CD4-positive, alpha-beta T cell treated with Interleukin-1 beta for 1 hour (primary cell): ENCODE measurements at places on chromosomes 1 and 21.
A peak's percentile ranks its signal among the peaks of the same experiment; 100 is the strongest.

GRCh38 chr1:28266920-28267322 is 7.6 kb downstream of the SESN2 start:
- DNase-seq: no peak

DNA sequence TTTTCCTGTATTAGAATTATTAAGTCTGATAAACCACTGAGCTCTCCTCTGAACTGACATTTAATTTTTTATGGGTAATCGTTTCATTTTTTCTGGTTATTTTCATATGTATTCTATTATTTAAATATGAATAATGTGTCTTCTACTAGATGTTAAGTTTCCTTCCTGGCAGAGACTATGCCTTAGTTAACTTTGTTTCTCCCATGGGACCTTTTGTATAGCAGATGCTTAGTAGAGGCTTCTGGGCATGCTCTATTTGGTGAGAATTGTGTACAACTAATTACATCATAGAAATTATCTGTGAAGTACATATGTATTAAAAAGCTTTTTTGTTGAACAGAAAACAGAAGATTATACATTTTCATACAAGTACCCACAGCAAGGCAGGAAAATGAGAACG is 23.4 kb downstream of the CTBS start:
- DNase-seq: no peak

- DNase-seq: no peak
Observed at GRCh38 chr1:15275921-15276683, 29.1 kb downstream of the FHAD1 start.

DNA sequence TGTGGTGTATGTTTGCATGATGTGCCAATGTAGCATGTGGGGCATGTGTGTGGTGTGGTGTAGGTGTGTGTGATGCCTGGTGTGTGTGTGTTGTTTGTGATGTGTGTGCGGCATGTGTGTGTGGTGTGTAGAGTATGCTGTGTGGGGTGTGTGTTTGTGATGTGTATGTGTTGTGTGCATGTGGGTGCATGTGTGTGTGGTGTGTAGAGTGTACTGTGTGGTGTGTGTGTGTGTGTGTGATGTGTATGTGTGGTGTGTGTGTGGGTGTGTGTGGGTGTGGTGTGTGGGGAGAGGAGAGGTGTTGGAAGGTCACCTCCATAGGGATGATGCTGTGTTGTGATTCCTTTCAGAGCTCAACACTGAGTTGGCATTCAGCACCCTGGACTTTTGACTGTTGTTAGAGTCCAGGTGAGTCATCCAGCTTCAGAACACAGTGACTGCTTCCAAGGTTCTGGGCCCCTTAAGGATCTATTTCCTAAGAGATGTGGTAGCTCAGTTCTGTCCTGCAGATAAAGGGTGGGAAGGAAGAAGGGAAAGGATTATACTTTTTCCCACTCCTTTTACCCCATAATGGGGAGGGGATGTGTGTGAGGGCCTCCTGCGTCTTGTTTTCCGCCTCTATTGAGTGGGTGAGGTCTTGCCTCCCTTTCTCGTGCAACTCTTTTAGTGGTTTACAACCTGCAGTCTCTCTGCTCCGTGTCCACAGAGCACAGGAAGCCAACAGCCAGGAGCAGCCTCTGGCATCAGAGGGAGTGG is 47.6 kb downstream of the RHOU start:
- no peak for DNase-seq

GRCh38 chr1:192589813-192590212 is 14.2 kb downstream of the RGS1 start:
- no peak for DNase-seq

DNA sequence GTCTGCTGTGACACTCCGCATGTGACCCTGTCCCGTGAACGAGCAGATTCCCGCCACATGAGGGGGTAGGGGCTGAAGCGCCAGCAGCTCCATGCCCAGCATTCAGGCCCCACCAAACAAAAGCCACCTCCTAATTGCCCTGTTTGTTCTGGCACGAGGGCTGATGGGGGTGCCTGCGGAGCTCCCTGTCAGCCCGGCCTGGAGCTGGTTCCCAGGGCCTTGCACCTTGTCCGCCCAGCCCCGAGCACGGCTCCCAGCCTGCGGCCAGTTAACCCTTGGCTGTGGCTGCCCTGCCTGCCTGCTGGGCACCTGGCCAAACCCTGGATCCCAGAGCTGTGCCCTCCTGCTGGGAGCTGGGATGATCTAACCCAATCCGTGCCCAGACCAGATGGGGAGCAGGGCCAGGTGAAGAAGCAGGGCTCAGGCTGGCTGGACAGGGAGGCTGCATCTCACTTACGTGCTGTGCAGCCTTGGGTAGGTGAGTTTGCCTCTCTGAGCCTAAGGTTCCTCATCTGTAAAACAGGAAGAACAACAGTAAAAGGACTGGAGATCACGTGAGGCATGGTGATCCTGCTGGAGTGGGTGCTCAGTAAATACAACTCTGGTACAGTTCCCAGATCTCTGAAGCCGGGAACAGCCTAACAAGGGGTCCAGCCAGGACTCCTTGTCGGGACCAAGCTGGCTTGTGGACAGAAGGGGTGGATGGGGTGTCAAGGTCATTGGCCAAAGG is 110.9 kb upstream of the IFFO2 start:
- DNase-seq: no peak

DNA sequence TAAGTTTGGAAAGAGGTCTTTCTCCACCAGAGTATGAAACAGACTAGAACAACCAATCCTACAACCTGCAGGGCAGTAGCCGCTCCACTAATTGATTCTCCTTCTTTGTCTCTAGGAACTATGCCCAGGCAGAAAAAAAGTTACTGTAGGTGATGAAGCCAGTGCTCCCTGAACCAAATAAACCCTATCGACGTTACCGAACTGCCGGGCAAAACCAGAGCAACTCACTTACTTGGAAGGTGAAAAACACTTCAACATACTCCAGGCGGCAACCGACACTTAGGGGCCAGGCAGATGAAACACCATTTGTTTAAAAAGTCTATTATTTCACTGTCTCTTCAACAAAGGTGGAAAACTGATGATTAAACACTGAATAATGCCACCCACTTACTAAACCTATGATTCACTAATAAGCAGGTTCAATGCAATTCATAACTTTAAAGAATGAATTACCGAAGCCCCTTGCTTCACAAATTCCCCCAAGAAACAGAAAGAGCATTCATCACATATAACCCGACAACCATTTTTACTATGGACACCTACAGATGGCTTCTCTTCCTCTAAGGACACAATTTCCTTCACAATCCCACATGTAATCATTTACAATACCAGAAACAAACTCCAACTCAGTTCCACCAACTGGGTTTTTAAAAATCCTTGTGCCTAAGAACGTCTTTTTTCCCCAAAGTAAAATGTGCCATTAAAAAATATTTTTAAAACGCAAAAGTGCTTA is 1.6 kb downstream of the NRIP1 start:
- DNase-seq: peak; percentile 2

GRCh38 chr1:58895082-58895481 is 111.2 kb upstream of the JUN start:
- DNase-seq: no peak

DNA sequence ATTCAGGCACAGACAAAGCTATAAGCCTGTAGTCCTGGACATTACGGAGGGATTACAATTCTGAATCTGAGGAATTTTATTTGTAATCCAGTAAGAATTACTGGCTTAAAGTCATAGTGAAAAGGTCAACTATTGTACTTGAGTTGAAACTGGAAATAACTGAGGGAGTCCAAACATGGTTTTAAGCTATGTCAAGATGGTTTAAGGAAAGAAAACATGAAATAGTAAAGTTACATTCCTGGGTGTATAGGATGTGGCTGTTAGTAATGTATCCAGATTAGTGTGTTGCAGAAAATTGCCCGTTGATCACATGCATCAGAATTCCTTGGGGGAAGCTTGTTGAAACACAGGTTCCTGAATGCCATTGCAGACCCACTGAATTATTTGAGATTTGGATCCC is 124.8 kb upstream of the GORAB start:
- DNase-seq: no peak

DNA sequence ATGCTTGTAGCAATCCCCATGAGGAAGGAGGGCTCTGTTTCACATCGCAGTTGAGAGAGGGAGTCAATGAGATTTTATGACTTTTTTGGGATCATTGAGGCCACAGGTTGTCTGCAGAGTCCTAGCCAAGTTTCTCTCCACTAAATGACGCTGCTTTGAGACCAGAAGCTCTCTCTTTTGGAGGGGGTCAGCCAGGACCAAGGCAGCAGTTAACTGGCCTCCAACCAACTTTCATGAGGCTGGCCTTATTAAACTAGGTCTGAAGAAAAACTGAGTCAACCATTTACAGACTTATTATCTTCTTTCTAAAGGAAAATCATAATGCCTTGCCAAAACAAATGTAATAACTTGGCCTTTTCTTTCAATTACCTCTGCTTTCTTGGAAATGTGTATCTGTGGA is 8.6 kb downstream of the WLS start:
- no peak for DNase-seq

DNA sequence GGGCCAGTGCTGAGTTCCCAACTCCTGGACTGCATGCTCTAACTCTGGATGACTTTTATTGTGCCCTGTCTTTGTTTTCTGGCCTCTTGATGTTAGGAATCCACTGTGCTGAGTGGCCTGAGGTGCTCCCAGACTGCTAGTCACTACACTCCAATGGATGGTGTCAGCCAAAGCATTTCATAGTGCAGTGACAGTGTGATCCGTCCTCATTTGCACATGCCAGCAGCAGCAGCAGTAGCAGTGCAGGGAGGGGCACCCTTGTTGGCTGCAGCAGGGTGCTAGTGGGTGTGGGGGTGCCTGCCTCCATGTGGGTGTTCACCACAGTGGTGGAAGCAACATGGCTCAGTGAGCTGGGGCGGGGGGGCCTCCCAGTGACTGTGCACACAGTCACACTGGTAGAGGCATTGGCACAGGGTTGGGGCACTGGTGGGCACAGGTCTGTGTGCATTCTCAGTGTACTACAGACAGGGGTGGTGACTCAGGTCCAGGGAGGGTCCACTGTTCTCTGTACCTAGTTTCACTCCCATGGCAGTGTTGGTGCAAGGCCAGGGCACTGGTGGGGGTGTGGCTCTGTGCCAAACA is 214.0 kb downstream of the ZC3H11B start:
- DNase-seq: no peak

- peak; percentile 78 for DNase-seq
Observed at GRCh38 chr1:12166834-12167492, at the start of gene TNFRSF1B. TSS of gene TNFRSF1B (plus strand) at chr1:12166991. CDS start at chr1:12167092, 101 bp downstream.

- DNase-seq: no peak
Observed at GRCh38 chr1:202644219-202645096, 65.8 kb downstream of the SYT2 start.

DNA sequence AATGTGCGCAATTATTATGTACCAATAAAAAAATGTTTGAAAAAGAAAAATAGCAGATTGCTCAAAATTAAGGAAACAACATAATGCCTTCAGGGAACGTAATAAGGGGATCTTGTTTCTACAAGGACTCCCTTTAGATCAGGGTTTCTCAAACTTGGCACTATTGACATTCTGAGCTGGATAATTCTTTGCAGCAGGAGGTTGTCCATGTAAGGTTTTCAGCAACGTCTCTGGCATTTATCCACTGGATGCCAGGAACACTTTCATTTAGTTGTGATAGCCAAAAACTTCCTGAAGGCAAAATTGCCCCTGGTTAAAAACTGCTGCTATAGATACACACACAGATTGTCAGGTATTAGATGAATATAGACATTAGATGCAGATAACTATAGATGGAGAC is 666.7 kb upstream of the ADAMTS5 start:
- no peak for DNase-seq

DNA sequence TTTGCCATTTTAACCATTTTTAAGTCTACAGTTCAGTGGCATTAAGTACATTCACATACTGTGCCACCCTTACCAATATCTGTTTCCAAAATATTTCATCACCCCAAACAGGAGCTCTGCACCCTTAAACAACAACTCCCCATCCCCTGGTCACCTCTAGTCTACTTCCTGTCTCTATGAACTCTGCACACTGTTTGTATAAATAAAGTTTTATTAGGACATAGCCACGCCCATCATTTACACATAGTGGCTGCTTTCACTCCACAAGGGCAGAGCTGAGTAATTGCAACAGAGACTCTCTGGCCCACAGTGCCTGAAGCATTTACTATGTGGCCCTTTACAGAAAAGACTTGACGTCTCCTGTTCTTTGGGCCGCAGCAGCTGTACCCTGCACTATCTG is 30.1 kb downstream of the KCNAB2 start:
- no peak for DNase-seq

- no peak for DNase-seq
Observed at GRCh38 chr1:198486903-198487302, 53.6 kb downstream of the ATP6V1G3 start.

DNA sequence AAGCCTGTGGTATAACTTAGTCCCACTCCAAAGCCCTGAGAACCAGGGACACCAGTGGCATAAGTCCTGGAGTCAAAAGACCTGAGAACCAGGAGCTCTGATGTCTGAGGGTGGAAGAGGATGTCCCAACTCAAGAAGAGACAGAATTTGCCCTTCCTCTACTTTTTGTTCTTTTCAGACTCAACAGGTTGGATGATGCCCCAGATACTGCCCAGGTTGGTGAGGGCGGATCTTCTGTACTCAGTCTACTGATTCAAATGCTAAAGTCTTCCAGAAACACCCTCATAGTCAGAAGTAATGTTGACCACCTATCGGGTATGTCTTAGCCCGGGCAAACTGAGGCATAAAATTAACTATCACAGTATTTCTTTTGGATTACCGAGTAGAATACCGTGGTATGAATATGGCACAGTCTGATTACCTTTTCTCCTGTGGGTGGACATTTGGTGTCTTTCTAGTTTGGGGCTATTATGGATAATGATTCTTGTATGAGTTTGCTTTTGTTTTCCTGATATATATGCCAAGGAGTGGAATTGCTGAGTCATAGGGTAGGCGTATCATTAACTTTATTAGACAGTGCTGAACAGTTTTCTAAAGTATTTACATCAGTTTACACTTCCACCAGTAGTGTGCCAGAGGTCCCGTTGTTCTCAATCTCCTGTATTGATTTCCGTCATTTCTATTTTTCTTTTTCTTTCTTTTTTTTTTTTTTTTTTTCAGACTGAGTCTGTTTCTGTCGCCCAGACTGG is 3.2 kb upstream of the CHAF1B start:
- DNase-seq: no peak

DNA sequence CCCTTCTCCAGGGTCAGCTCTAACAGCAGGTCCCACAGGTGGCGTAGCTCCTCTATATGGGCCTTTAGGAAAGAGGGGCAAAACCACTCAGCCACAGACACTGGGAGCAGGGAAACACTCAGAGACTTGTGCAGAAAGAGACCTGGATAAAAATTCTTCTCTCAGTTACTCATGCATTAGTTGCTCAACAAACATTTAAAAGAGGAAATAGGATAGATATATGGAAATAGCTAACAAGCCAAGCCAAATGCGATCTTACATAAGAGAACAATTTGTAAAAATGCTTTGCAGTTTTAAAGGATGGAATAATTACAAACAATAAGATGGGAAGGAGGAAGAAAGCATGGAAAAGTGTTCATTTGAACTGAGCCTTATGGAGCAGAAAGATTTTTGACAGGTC is 4.9 kb downstream of the SPTA1 start:
- no peak for DNase-seq

GRCh38 chr1:31848381-31848897 is 32.6 kb upstream of the SPOCD1 start:
- peak; percentile 56 for DNase-seq

- no peak for DNase-seq
Observed at GRCh38 chr1:212512816-212513559, 80.3 kb downstream of the NENF start.
